Cardiac fibroblast (primary cell): ENCODE measurements at places on chromosomes 12 and 14.

DNA sequence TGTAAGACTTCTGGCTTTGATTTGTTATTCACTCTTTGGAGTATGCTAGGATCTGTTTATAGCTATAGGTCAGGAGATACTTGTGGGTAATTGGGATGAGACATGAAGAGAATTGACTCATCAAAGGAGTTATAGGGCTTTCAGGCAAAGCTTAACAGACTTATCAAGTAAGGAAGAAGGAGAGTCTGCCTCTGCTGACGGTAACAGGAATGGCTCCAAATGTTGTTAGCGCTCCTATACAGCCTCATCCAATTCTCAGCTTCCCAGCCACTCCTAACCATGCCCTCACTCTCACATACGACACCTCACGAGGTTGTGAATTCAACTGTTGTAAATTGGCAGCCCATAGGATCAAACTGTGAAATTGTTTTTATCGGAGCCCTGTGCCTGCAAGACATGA lies 140.5 kb downstream of the KCNA5 start:
- DNase-seq: no peak

DNA sequence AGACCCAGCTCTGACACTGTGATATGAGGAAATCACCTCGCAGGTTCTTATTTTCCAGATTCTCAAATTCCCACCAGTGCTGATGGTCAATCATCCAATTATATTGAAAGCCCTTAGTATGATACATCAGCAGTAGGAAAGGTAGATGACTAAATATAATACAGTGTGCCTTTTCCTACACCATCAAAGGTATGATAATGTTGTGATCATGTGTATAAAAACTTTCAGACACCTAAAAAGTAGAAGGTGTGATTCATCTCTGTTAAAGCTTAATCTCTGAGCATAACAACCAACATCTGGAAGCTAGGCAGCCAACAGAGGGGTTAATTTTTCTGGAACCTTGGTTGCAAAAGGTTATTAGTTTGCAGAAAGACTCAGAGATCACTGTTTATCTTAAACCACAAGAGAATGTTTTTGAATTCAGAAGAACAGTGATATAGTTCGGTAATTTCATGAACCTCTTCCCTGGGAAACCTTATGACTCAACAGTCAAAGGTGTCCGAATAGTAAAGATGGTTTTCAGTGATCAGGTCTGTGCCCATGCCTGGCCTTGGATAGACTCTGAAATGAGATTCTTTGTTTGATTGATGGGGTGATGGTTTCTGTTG lies 122.5 kb downstream of the ETV6 start:
- peak; percentile 45 for DNase-seq

GRCh38 chr12:110688446-110689280 lies at the start of gene HVCN1:
Gene HVCN1 (minus strand): TSS chr12:110689115. CDS start chr12:110683245, 5,870 bp downstream.
- peak; percentile 17 for DNase-seq

- DNase-seq: peak; percentile 33
These were observed 248.0 kb upstream of the PDE3A start for GRCh38 chr12:20120403-20120725.

GRCh38 chr12:105948331-105948730 lies 190.4 kb downstream of the NUAK1 start:
- peak; percentile 50 for DNase-seq

GRCh38 chr12:131290255-131290959 lies 336.7 kb downstream of the ADGRD1 start:
- DNase-seq: no peak

- DNase-seq: no peak
These were observed 175.0 kb upstream of the SYT10 start for GRCh38 chr12:33614630-33615029.

- DNase-seq: no peak
These were observed 110.5 kb downstream of the ERGIC2 start for GRCh38 chr12:29270446-29270845.

DNA sequence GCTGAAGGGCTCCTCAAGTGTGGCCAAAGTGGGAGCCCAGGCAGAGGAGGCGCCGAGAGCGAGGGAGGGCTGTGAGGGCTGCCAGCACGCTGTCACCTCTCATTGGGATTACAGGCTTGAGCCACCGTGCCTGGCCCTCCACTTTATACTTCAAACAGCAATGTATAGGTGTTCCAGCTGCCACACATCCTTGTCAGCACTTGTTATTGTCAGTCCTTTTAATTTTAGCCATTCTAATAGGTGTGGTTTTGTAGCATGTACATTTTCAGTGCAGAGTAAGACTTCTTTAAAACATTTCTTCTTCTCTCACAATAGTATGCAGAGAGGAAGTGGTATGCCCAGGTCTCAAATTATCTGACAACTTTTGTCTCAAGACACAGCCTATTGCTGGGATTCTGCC lies 27.5 kb upstream of the HNF1A start:
- DNase-seq: no peak

DNA sequence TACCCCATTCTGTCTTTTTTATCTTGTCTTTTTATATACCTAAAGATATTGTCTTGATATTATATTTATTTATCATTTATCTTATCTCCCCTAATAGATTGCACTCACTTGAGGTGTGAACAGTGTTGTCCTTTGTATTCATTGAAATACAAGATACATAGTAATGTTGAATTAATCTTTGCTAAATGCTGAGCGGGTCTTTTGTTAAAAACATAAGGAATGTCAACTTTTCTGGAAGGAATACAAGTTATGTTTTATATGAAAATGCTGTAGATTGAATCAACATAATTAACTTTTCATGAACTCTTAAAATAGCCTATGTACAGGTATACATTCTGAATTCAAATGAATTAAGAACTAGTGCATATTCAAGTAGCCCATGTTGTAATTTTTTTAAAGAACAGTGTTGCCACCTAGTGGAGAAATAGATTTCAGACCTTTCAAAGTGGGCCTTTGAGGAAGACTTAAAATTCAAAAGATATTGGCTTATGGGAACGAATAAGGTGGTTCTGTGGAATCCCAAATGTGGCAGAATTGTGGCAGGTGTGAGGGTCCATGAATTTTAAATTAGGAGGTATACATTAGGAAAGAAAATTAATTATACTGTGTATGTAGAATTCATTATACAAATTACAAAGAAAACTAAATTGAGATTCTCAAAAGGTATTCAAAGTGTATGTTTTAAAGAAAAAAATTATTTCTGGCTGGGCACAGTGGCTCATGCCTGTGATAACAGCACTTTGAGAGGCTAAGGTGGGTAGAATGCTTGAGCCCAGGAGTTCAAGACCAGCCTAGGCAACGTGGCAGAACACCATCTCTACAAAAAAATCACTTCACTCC lies 19.1 kb downstream of the BBOF1 start:
- peak; percentile 76 for DNase-seq

- DNase-seq: no peak
These were observed 387.1 kb downstream of the EMP1 start for GRCh38 chr12:13583630-13584029.

- peak; percentile 87 for DNase-seq
These were observed 7.4 kb upstream of the GLRX5 start for GRCh38 chr14:95527387-95528002.

GRCh38 chr14:66056926-66057552 lies 429.1 kb upstream of the CCDC196 start:
- DNase-seq: no peak
